ENCODE measurements at places on chromosomes 1 and 21.

- no peak for DNase-seq
Observed at GRCh38 chr1:38052750-38053415, 6.3 kb upstream of the POU3F1 start.

DNA sequence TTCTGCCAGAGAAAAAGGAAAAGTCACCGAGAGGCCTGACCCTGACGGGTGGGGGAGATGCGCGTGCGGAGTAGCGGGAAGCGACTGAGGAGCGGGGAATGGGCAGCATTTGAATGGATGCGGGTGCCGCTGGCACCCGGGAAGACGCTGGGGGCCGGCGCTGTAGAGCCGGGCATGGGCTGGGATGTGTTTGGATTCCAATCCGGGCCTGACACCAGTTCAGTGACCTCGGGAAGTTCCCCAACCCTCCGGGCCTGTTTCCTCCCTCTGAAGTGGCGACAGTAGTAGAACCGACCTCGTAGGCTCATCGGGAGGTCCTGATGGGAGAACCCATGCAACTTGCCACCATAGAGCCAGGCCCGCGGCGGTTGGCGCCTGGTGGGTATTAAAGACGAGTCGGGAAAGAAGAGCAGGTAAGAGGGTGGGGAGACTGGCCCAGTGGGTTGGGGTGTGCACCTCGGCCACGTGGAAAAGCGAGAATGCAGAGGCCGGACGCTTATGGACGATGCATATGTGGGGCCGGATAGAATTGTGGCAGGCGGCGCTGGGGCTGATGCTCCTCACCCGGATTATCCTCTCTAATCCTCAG is 642 bp upstream of the SLC16A1 start:
- no peak for DNase-seq

DNA sequence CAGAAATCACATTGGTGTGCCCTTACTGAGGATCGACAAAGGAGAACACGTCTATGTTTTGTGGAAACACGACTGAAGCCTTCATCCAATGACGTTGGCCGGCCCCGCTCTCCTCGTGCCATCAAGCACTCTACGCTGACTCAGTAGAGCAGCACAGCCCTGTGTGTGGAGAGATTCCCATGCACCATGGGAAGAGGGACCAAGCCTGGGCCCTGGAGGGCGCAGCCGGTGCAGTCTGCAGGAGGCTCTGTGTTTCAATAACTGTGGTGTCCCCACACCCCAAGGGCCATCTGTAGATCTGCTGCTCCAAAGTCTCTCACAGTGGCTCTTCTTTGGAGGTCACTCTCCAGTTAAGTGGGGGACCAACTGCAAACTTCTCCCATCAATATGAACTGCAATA is 97.4 kb downstream of the KCNJ15 start:
- DNase-seq: no peak

DNA sequence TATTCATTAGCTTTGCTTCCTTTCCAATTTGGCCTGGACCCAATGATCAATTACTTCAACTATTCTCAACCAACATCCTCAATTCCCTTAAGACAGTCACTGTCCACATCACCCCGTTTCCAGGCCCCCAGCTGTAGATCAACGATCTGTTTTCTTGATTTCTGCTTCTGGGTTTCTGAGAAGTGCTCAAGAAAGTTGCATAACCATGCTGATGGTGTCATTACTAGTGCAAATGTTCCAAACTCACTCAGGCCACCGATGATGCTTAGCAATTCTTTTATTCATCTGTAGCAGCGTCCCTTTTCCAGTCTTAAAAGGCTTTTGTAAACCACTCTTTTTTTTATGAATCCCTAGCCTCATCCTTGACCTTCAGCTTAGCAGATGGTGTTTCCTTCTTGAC is 155.8 kb upstream of the PTGFR start:
- no peak for DNase-seq

DNA sequence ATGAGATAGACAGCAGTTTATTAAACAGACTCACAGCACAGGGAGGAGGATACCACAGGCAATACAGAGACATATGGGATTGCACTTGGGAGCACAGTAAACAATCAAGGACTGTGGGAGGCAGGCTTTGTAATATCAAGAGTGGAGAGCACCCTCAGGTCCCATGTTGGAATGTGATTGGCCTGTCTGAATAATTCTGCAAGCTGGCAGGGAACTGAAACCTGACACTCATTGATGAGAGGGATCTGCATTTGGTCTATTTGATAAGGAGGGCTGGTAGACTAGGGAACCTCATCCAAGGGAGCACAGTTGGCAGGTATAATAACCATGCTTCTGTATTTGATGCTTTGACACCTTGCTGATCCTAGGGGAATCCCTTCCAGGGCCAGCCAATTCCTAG is 69.9 kb upstream of the PRMT6 start:
- peak; percentile 33 for DNase-seq

DNA sequence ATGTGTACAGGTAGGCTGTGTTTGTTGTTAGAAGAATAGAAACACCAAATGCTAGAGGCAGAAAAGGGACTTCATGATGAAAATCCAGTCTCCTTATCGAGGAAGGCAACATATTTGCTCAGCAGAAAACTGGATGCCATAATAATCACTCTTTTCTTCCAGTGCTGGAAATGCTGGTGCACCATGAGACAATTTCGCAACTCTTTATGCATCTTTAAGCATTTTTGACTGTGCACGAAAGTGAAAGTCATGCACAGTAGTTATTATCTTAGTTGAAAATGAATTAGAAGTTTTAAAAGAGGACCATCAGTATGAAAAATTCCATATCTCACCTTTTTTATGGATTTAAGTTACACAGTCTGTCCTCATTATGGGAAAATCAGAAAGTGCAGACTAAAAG is 29.1 kb downstream of the SMYD2 start:
- no peak for DNase-seq

GRCh38 chr1:18581420-18581880 is 49.2 kb upstream of the PAX7 start:
- no peak for DNase-seq

DNA sequence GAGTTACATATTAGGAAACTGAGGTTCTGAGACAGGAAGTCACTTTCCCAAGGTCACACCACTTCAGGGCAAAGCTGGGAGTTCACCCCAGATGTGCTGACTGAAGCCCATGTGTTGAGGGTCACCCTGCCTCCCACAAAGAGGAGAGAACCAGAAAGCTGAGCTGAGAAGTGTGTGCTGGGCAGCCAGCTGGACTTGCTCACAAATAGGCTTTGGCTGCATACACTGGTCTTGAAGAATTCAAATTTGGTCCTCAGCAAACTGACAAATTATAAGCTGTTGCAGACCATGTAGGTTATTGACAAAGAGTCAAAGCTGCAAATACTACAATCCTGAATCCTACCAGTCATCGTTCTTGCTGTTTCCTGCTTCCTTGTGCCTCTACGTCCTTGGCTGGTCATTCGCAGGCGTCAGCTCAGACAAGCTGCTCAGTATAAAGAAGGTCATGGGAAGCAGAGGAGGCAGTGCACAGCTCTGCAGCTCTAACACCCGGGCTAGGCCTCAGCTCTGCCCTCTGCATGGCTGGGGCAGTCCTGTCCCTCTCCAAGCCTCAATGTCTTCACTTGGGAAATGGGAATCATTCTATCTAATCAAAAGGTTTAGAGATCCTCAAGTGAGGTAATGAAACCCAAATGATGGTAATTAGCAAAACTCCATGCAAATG is 40.0 kb downstream of the CDCP2 start:
- no peak for DNase-seq

GRCh38 chr1:41572224-41572623 is 87.7 kb upstream of the EDN2 start:
- DNase-seq: no peak

Data from NCI-H748 treated with DMSO at 0.1 percent for 48 hours (cell line).